ENCODE measurements at places on chromosomes 4 and X. TPM values are rescaled to one million over a fixed set of nuclear protein-coding genes. Genes with fewer than 3 reads are reported as not detected.

GRCh38 chrX:13370713-13371112 lies 50.9 kb upstream of the ATXN3L start:
- no peak for DNase-seq

DNA sequence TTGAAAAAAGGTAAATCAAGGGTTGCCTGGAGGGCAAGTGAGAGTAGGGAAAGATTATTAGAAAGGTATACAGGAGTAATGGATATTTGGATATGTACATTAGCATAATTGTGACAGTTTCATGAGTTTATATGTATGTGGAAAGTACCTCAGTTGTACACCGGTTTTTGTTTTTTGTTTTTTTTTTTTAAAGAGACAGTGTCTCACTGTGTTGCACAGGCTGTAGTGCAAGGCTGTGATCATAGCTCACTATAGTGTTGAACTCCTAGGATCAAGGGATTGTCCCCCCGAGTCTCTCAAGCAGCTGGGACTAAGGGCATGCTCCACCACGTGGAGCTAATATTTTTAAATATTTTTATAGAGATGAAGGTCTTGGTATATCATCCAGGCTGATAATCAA lies 15.3 kb upstream of the HPGD start:
- no peak for DNase-seq

DNA sequence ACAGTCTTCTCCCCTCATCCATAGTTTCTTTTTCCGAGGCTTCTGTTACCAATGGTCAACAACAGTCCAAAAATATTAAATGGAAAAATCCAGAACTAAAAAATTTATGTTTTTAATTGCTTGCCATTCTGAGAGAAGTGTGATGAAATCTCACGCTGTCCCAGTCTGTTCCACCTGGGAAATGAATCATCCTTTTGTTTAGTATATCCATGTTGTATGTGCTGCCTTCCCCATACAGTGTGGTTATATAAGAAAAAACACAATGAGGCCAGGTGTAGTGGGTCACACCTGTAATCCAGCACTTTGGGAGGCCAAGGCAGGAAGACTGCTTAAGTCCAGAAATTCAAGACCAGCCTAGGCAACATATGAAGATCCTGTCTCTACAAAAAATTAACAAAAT lies 161.6 kb downstream of the CHIC2 start:
- no peak for DNase-seq

DNA sequence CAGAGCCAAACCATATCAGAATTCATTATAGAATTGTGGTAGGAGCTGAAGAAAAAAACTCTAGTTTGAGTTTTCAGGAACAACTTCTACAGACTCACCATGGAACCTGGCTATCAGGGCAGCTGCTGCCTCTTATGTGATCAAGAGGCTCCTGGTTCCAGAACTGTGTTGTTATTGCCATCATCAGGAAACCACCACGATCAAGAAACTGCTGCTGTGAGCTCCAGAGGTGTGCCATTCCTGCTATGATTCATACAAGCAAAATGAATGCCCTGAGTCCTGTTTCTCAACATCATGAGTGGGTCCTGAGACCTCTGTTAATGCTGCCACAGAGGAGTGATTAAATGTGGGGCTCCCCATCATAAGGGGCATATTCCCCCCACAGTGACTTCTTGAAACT lies 43.7 kb downstream of the TASL start:
- no peak for DNase-seq

GRCh38 chrX:46588263-46588662 lies 14.7 kb downstream of the CHST7 start:
- DNase-seq: no peak

- DNase-seq: no peak
Measured at GRCh38 chr4:26139310-26139924, 181.4 kb upstream of the RBPJ start.

Gene MAGEA9B
- not detected for total RNA-seq

- DNase-seq: no peak
Measured at GRCh38 chrX:6498324-6498723, 36.6 kb downstream of the VCX3A start.

Gene USP26
- total RNA-seq: not detected

DNA sequence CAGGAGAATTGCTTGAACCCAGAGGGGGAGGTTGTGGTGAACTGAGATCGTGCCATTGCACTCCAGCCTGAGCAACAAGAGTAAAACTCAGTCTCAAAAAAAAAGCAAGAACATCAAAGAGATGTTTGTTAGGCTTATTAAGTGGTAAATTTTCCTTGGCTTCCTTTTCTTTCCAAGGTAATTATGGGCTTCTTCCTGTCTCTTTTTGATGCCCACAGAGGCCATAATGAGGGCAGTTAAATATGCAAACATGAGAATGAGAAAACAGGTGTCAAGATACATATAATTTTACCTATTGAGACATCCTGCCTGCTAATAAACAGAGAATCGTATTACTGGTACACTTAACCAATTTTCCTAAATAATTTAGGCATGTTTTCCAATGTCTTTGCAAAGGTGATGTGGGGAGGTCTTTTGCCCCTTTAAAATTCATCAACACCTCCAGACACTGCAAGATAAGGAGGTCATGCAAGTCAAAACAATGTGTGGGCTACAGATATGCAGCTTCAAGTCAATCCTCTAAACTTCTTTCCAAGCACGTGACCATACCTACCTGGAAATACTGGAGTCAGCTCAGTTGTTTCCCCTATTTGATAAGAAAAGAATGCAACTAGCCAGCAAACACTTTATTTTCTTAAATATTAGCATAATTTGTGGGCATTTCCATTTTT lies 2.7 kb downstream of the SLC39A8 start:
- no peak for DNase-seq

Gene ACSL4
- 44.3 TPM for total RNA-seq

- peak; percentile 42 for DNase-seq
Measured at GRCh38 chrX:78997870-78998558, 52.8 kb downstream of the P2RY10 start.

DNA sequence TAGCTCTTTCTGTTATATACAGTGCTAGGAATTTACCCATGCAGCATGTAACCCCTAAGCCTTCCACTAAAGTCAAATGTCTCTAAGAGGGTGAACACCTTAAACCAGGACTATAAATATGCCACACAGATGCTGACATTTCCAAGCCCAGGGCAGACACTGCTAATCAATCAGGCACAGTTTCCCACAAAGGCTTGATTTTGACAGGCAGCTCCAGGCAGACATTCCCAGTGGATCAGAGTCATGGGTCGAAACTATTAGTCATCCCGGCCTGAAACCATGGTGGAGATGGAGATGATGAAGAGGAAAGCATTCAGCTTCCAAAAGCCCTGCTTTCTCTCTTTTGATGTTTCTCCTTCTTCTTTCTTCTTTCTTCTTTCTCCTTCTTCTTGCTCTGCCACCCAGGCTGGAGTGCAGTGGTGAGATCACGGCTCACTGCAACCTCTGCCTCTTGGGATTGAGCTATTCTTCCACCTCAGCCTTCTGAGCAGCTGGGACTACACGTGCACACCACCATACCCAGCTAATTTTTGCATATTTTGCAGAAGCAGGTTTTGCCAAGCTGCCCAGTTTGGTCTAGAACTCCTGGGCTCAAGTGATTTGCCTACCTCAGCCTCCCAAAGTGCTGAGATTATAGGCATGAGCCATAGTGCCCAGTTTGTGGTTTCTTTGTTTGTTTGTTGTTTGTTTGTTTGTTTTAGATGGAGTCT lies 21.0 kb upstream of the SORCS2 start:
- peak; percentile 4 for DNase-seq

GRCh38 chr4:35538807-35539206 lies 705.5 kb downstream of the ARAP2 start:
- DNase-seq: no peak

DNA sequence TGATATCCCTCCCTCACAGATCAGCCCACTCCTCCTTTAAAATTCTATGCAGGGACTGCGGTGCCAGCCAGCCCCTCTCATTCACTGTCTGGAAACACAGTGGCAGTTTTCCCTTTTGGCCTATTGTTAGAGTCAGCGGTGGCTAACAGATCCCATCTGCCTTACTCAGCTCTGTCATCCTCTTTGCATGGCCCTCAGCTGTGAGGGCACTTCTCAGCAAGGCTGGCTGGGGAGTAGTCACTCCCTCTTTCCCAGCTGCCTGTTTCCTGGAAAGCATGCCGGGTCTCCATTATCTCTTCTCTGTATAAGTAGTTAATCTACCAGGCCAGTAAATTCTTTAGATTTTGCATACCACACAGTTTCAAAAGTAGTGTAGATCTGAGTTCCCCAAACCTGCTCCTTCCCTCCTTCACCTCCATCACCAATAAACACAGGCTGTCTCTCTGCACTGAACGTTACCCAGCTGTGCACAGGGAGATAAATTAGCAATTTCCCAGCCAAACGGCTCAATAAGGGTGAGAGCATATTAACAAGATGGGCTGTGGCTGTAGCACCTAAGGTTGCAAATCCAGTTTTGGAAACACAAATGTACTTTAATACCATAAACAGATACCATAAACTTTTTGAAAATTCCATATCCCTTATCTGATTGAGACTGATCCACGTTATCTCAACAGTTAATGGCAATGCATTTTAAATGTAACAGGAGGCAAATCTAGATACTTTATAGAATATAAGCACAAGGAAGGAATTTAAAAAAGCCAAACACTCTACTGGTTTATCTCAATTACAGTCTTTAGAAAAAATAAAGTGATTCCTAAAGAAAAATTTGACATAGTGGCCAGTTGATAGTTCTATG lies 229.3 kb downstream of the ANKRD50 start:
- no peak for DNase-seq

Gene PNMA6A
- 0.40 TPM for total RNA-seq

Gene EFHC2
- total RNA-seq: 0.64 TPM

Gene ATP6AP1
- 51.1 TPM for total RNA-seq

Gene ARHGEF9
- 34.2 TPM for total RNA-seq

Gene AP1S2
- 28.8 TPM for total RNA-seq

Gene CYBB
- 5.3 TPM for total RNA-seq

DNA sequence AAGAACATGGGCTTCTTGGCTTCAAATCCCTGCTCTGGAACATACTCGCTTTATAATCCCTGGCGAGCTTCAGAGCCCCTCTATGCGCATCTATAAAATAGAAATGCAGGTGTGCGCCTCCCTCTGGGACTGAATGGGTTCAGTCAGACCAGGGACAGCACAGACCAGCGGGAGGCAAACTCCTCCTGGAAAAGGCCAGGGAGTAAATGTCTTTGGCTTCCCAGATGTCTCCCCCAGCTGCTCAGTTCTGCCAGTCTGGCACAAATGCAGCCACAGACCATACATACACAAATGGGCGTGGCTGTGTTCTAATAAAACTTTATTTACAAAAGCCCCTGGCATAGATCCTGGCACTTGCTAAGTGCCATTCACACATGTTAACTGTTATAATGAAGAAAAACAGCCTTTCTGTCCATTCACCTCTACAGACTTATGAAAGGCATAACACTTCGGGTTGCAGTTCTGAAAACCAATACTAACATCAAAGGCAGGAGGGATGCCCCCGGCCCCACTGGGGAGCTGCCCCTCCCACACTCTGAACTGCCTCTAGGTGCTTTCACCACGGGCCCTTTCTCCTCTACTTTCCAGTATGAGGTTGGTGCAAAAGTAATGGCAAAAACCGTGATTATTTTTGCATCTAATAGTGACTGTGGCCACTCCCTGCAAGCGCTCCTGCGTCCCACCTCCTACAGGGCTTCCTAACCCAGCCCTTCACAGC lies 4.6 kb downstream of the JAKMIP1 start:
- no peak for DNase-seq

- DNase-seq: no peak
Measured at GRCh38 chr4:121421594-121421993, 40.8 kb upstream of the QRFPR start.

Gene TLR3
- total RNA-seq: 1.8 TPM

GRCh38 chr4:170758988-170759387 lies 669.2 kb upstream of the AADAT start:
- no peak for DNase-seq

GRCh38 chrX:51496501-51497291 lies at the start of gene NUDT11:
Gene NUDT11, minus strand, starts transcription at chrX:51496592. Its CDS starts 148 bp downstream, at chrX:51496444.
- peak; percentile 61 for DNase-seq

DNA sequence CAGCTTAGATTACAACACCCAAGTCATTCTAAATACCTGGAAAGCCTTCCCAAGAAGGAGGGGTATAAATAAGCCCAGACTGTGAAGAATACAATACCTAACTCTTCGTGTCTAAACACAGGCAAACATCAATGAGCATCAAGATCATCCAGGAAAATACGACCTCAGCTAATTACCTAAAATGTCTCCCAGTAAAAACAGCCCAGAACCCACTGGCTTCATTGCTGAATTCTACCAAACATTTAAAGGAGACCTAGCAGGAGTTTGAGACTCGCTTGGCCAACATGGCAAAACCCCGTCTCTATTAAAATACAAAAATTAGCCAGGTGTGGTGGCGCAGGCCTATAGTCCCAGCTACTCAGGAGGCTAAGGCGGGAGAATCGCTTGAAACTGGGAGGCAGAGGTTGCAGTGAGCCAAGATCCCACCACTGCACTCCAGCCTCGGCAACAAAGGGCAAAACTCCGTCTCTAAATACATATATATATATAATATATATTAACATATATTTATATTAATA lies 19.1 kb upstream of the HSFX4 start:
- DNase-seq: no peak

Gene KLHL5
- total RNA-seq: 18.3 TPM

- no peak for DNase-seq
Measured at GRCh38 chrX:67500617-67501016, 43.2 kb upstream of the AR start.

Gene VCX2
- not detected for total RNA-seq

Measured in activated naive CD8-positive, alpha-beta T cell treated with anti-CD3 and anti-CD28 coated beads, Interleukin-2, amount 10 ng/mL, durations not matched to agents 7 days and 5 days (primary cell).